Stimulated activated CD4-positive, alpha-beta T cell treated with anti-CD3 and anti-CD28 coated beads, Interleukin-1b, Interleukin-23, amount 100 ng/mL, for 1 hour (primary cell): ENCODE measurements at places on chromosomes 6 and 20.

DNA sequence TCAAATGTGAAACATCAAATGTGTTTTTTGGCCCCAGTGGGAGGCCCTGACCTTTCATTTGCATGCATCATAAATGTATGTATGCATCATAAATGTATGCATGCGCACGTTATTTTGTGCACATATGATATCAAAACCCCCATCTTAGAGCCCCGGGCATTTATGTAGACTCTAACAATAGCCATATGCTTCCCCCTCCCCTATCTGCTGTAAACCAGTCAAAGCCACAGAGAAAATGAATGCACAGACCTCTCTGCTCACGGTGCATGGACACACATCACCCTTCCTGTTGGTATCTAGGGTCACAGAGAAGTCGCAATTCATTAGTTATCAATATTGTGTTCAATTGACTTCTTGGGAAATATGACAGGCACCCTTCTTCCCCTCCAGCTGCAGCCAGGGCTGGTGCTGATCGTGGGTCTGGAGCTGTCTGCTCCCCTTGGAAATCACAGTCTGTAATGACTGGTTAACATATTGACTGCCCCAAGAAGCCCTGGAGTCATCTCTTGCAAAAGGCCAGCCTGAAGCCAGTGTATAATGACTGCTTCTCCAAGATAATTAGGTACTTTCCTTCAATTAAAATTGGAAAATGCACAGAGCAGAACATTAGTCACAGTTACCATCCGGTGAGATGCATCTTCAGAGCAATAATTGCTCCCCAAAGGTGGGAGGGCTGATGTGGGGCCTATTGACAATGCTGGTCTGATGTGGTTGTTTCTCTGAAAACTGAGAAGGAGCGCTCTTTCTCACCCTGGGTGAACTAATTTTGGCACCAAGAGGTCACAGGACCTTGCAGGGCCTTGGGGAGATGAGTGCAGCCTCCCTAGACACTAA lies 532.2 kb downstream of the CDH26 start:
- no peak for DNase-seq

DNA sequence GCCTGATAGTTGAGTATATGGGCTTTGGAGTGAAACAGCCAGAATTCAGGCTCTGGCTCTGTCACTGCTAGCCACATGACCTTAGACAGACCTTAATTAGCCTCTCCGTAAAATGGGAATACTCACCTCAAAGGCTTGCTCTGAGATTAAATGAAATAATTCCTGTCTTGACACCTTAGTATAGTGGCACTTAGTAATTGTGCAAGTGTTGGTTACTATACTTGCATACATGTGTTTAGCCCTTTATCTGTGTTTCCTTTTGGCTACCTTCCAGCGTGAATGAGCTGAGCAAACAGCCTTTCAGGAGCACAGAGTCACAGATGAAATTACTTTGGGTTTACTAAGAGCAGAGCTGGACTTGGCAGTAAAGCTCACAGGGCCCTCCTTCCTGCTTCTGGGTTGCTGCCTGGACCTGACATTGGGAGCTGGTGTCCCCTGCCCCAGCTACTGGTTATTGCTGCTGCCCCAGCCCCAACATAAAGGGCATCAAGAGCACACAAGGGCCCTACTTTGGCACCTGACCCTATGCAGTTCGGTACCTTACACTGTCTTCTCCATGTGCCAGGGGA lies 32.8 kb downstream of the CD164 start:
- no peak for DNase-seq

GRCh38 chr20:57780906-57781305 lies 71.1 kb upstream of the PMEPA1 start:
- no peak for DNase-seq

- DNase-seq, result no peak
Observed at GRCh38 chr6:31948753-31949413, 3.0 kb downstream of the CFB start.

DNA sequence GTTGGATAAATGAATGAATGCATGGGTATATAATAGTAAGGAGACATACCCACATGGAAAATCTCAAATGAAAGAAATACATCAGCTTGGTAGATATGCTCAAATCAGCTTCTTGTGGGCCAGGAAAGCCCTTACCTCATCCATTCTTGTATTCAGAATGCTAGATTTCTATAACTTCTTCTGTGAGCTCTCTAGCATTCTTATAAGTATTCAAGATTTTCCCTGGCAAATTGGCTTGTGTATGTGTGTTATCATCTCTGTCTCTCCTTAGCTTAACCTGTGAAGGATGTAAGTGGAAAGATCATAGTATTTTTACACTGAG lies 100.8 kb downstream of the OR2B2 start:
- DNase-seq, result no peak

- DNase-seq, result no peak
Observed at GRCh38 chr6:140463312-140463710, 1088.9 kb upstream of the CITED2 start.

- DNase-seq, result no peak
Observed at GRCh38 chr6:169830876-169831275, 79.5 kb downstream of the ERMARD start.

DNA sequence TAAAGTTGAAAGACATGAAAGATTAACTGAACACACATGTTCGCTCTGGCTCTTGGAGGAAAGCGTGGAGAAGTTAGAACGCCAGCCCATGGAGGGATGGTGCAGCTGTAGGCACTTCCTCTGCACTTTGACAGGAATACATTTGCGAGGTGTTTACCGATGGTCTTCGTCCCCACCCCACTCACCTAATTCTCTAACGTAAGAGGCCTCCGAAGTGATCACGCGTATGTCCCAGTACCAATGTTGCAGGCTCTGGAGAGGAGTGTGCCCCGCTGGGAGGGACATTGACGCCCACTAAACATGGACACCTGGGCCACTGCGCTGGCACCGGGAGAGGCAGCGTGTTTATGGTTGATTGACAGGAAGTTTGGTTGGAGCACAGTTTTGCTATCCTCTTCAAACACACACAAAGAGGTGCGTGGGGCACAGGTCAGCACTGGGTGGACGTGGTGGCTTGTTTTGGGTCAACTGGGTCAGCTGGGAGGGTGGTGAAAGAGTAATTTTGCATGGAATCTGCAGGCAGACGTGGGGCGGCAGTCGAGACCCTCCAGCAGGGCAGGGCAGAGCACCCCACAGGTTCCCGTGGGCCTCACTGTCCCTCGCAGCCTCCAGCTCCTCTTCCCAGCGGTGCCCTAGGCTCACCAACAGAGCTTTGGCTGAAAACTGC lies 110.1 kb downstream of the DLL1 start:
- DNase-seq, result no peak

GRCh38 chr20:11219192-11219591 lies 545.4 kb upstream of the JAG1 start:
- DNase-seq, result no peak

DNA sequence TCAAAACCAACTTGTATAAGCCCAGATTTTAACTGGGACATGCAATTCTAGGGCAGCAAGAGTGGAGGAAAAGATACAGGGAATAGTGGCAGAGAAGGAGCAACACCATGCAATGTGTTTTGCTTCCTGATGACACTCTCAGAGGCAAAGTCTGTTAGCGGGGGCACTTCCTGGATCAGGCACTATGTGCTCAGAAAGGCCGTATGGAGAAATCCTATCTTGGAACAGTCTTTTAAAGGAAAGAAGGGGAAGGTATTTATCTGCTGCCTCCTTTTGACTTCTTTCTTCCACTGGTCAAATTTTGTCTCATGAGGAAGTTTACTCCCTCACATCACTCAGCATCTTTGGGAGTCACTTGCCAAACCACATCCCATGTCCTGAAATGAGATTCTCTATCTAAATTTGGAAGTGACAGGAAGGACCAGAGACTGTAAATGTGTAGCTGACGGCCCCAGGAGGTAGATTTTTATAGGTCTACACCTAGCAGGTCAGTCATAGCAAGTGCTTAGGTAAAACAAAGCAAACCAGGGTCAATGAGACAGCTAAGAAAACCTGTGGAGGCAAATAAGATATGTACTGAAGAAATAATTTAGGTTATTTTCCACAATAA lies 91.7 kb upstream of the ELOVL5 start:
- no peak for DNase-seq

DNA sequence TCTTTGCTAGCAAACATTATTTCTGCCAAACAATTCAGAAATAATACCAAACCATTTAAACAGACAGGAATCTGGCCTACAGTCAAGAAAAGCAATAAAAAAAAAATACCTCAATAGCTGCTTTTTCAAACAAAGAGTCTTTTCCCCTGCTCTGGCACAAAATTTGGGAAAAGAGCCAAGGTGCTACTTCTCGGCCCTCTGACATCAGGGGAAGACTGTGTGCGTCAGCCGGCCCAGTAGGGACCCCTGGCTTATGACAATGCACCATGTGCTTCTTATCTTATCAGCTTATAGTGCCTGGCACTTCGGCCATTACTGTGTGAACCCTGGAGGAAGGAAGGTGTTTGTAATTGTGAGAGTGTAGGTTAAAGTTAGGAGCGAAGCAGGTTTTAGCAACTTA lies 89.4 kb downstream of the PDE10A start:
- DNase-seq, result no peak

DNA sequence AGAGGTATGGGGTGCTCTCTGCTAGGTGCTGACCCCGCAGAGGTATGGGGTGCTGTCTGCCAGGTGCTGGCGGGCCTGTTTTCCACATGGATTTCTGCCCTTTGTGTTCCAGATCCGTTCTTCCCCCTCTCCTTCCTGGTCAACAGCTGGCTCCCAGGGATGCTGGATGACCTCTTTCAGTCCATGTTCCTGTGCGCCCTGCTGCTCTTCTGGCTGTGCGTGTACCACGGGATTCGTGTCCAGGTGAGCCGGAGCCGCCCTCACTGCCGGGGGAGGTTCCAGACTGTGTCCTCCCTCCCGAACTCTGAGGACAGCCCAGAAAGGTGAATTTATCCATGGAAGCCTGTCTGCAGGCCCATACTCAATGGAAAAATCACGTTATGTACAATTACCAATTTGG lies 36.3 kb downstream of the DYNLT1 start:
- no peak for DNase-seq

DNA sequence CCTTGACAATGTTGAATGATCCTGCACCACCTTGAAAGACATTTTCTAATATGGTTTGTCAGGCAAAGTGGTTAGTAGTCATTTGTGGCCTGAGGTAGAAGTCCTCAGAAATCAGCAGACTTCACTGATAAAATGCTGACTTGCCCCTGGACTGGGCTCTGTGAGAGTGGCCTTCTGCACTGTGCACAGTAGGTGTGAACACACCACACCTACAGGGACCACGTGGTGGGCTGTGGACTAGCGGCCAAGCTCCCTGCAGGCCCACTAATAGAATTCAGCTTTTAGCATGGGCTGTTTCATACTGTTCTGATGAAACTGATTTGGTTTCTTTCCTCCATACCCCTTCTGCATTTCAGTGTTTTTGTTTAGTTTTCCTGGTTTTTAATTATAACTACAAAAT lies 7.3 kb downstream of the BPHL start:
- DNase-seq, result no peak
